ENCODE measurements at places on chromosomes 13 and 19.

DNA sequence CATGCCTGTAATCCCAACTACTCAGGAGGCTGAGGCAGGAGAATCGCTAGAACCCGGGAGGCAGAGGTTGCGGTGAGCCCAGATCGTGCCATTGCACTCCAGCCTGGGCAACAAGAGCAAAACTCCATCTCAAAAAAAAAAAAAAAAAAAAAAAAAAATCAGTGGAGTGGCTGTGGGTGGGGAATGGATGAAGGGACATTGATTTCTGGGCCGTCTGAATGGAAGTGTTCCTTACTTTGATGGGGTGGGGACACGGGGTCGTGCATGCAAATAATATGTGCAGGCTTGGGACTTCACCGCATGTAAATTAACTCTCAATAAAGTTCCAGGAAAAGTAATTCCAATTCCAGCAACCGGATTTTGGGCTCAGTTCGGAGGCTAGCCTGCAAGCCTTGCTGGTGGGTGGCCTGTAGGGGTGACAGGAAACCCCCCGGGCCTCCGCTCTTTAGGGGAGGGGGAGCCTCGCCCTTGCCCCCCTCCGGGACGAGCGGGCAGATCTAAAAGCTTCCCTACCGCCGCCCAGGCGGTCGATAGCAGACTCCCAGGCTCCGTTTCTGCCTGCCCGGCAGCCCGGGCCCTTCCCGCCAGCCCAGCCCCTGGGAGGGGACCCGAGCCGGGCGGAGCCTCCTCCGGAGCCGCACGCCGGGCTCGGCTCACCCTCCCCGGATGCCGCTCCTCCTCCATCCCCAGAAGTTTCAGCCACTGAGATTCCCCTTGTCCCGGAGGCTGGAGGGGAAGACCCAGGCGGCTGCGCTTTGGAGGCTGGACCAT, 48.0 kb upstream of the ADGRE5 start:
- no peak for DNase-seq

DNA sequence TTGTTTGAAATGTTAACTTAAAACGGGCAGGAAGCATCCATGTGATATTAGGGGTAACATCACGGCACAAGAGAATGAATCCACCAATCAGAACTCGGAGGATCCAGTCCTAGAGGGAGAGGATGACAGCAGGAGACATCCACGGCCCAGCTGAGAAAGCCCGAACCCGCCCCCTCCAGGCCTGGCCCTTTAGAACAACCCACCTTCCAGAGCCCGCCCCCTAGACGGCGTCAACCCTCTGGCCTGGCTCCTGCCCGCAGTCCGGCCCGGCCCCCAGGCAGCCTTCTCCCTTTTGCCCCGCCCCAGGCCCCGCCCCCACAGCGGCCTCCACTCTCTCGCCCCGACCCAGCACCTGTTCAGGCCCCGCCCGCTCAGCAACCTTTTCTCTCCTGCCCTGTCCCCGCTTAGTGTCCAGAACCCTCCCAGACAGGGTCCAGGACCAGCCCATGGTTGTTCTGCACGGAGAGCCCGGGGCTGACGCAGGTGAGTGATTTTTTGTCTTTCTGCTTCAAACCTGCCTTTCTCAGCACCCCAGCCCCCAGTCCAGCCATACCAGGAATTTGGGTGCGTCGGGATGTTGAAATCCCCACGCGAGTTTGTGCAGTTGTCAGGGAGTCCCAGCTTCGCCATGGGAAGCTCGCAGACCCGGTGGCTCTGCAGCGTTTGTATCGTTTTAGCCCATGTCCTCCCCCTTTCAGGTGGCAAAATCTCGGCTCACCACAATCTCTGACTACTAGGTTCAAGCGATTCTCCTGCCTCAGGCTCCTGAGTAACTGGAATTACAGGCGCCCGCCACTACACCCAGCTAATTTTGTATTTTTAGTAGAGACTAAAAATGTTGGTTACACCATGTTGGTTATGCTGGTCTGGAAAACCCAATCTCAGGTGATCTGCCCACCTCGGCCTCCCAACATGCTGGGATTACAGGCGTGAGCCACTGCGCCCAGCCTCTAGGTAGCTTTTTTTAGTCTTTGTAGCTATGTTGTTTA, 16.1 kb downstream of the ZNF816 start:
- DNase-seq, result no peak

DNA sequence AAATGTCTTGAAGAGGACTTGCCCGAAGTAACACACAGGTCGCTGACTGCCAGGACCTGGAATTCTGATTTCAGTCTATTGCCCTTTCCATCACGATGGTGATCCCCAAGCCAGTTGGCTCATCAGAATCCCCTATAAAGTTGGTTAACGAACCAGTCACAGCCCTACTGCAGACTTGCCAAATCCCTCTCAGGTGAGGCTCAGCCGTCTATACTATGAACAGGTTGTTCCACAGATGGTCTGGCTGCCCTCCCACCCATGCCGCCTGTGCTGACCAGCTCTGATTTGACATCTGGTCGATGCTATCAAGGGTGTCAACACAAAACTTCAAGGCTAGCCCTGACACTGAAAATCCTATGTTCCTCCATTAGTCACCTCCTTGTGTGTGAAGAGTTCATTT, 90.0 kb downstream of the RNASEH2B start:
- peak; percentile 33 for DNase-seq

DNA sequence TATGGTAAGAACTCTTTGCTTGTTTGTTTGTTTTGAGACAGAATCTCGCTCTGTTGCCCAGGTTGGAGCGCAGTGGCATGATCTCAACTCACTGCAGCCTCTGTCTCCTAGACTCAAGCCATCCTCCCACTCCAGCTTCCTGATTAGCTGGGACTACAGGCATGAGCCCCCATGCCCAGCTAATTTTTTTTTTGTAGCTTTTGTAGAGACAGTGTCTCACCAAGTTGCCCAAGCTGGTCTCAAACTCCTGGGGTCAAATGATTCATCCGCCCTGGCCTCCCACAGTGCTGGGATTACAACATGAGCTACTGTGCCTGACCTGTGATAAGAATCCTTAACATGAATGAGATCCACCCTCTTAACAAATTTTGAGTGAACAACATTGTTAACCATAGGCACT, 183.9 kb upstream of the TSHZ3 start:
- DNase-seq, result no peak

GRCh38 chr19:23547816-23548430, 139.1 kb downstream of the ZNF675 start:
- DNase-seq, result no peak

GRCh38 chr13:111852725-111853518, 214.0 kb upstream of the SOX1 start:
- no peak for DNase-seq

DNA sequence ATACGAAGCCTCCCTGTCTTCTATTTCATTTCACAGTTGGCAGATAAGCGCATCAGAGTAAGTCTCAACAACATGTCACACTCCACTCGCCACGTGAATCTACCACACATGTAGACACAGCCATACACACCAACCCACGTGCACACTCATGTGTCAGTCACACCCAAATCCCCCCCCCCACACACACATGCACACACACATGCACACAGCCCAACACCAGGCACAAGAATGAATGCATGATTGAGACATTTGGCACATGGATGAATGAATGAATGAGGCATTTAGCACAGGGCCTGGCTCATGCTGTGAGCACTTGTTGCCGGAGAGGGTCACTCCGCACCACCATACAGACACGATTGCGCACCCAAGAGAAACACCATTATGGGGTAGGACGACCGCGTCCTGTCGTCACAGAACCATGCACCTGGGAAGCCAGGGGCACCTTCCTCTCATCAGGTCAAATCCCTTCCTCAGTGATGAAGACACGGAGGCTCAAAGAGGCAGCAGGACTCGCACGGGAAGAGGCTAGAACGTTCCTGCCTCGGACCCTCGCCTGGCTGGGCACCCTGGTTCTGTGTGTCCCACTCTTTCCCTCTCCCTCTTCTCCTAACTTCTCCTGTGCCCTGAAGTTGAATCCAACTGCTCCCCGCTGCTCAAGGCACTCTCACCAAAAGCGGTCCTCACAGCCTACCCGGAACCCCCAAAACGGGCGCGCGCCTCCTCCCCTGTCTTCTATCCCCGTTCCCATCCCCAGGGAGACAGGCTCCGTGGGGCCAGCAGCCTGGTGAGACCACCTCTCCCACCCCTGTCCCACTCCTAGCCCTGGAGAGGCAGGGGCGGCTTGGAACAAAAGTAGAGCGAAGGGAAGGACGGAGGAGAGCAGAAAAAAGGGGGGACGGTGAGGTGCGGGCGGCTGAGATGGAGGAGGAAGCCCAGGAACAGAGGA, 1.3 kb downstream of the MEIS3 start:
- no peak for DNase-seq

- DNase-seq, result no peak
These were observed 26.8 kb downstream of the CHAF1A start for GRCh38 chr19:4429256-4429655.

DNA sequence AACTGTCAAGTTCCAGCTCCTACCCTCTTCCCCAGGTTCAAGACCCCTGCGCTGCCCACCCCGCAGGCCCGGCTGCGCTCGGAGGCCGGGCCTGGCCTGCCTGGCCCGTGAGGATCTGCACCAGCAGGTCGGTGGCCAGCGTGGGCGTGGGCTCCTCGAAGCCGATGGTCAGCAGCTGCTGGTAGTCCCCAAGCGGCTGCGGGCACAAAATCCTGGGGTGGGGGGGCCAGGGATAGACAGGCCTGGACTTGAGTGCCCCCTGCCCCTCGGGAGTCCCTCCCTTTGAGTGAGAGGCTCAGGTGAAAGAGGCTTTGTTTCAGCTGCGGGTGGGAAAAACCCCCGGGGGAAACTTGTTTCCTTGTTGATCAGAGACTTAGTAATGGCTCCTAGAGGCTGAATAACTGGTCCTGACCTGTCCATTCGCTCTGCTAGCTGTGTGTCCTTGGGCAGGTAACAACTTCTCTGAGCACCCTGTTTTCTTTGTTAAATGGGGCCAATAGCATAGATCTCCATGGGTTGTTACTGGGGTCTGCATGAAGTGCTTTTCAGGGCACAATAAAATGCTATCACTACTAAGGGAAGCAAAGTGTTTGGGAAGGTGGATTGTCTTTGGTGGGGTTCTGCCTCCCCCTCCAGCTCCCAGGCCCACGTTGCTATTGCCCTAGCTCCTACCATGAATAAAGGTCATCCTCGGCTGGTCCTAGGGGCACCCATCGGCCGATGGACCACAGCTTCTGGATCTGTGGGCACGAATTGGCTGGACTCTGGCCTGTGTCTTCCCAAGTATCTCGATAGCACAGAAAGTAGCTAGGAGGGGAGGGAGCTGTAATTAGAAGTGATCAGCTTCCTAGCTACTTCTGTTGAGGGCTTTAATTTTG, 3.5 kb downstream of the C19orf67 start:
- DNase-seq, result no peak

DNA sequence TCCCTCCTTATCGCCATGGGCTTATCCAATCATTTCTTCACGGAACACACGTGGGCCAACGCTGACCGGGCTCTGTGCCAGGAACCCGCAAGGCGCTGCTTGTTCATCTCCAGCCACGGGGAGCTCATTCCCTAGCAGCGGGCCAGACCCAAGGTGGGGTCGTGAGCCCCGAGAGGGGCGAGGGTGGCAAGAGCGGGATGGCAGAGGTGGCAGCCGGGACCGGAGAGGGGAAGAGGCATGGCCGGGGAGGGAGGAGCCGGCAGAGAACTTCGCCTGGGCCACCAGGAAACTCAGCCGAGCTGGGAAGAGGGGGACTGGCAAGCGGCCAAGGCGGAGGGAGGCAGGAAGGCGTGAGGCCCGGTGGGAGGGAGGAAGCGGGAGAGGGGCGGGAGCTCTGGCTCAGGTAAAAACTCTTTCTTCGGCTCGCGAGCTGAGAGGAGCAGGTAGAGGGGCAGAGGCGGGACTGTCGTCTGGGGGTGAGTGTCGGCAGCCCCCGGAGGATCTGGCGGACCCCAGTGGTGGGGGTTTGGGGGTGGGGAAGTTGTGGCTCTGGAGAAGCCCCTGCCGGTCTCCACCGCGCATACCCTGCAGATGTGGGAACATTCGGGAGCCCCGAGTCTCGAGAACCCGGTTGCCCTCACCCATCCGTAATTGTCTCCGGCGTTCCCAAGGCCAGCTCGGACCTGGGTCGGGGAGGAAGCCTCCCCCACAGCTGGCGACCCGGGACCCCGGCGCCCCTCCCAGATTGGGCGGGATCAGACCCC, at the start of gene B3GNT3:
TSS of gene B3GNT3 (plus strand) at position 408 of the 764 bp plus-strand sequence. CDS start 12,670 bp downstream, outside the sequence.
- peak; percentile 67 for DNase-seq

GRCh38 chr19:45468159-45468651, 409 bp downstream of the FOSB start:
- no peak for DNase-seq

DNA sequence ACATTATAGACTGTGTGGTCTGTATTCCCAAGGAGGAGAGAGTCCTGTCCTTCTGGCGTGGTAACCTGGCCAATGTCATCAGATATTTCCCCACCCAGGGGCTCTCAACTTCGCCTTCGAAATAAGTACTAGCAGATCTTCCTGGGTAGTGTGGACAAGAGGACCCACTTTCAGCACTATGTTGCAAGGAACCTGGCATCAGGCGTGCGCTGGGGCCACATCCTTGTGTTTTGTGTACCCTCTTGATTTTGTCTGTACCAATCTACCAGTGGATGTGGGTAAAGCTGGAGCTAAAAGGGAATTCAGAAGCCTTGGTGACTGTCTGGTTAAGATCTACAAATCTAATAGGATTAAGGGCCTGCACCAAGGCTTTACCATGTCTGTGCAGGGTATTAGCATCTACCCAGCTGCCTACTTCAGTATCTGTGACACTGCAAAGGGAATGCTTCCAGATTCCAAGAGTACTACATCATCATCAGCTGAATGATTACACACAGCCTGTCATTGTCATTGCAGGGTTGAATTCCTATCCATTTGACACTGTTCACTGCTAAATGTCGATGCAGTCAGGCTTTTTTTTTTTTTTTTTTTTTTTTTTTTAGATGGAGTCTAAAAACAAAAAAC, 148.0 kb downstream of the PRR20E start:
- DNase-seq, result no peak

DNA sequence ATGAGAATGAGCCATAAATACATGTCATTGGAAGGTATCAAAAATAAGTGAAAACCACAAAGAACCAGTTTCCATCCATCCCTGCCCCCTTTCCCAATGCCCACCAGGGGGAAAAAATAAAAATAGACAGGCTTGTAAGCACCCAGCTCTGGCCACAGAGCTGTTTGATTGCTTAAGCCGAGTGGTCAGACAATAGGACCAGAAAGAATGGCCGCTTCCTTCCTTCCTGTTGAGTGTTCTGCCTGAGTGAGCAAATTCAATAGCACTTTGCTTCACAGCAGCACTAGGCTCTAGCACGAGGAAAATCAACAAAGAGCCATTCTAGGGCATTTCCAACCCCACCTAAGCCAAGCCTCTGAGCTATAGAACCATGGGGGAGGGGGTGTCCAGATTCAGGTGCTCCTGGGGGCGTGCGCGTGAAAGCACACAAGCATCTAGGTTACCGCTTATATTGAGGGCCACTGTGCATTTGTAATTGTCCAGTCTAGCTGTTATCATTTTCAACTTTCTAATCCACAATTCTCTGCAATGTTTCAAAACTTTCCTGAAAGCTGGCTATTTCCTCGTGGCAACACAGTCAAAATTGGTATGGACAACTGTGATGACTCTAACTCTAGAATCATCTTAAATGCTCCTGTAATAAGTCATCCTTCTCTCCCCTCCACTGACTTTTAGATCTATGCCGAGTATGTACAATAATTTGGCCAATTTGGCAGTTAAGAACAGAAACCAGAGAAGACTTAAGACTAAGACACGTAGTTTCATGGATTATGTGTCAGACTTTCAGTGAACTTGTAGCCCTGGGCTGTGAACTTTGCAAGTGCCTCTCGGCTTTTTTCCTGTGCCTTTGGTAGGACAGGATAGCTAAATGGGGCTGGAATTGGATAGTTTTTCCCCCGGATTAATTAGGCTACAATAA, 64.3 kb downstream of the SPRY2 start:
- no peak for DNase-seq

GRCh38 chr13:80166352-80166751, 174.6 kb downstream of the SPRY2 start:
- DNase-seq, result no peak
